ENCODE measurements at places on chromosomes 1 and 21. TPM values are rescaled to one million over a fixed set of nuclear protein-coding genes. Genes with fewer than 3 reads are reported as not detected.

Gene FH
- 242 TPM for total RNA-seq

Gene OR10K1
- not detected for total RNA-seq

Gene PLPPR5
- not detected for total RNA-seq

Gene TMEM125
- total RNA-seq = not detected

Gene PLEKHA6
- 21.6 TPM for total RNA-seq

Gene FAM78B
- 3.8 TPM for total RNA-seq

Gene CR1L
- not detected for total RNA-seq

DNA sequence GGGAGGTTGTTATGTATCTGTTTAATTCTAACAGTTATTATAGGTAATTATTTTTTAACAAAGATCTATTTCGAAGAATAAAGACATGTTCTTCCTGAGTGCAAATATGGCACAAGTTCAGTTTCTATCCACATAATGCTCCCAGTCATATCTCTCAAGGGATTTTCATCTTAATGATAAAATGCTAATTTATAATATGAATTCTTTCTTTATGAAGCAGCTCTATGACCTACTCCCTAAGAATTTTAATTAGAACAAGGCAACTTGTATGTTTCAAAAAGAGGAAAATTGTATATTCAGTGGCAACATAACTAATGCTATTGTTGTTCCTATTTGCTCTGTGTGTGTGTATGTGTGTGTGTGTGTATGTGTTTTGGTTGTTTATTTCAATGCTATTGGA is 1222.1 kb upstream of the NCAM2 start:
- no peak for DNase-seq

GRCh38 chr1:65812065-65812464 is 19.4 kb downstream of the PDE4B start:
- no peak for DNase-seq

DNA sequence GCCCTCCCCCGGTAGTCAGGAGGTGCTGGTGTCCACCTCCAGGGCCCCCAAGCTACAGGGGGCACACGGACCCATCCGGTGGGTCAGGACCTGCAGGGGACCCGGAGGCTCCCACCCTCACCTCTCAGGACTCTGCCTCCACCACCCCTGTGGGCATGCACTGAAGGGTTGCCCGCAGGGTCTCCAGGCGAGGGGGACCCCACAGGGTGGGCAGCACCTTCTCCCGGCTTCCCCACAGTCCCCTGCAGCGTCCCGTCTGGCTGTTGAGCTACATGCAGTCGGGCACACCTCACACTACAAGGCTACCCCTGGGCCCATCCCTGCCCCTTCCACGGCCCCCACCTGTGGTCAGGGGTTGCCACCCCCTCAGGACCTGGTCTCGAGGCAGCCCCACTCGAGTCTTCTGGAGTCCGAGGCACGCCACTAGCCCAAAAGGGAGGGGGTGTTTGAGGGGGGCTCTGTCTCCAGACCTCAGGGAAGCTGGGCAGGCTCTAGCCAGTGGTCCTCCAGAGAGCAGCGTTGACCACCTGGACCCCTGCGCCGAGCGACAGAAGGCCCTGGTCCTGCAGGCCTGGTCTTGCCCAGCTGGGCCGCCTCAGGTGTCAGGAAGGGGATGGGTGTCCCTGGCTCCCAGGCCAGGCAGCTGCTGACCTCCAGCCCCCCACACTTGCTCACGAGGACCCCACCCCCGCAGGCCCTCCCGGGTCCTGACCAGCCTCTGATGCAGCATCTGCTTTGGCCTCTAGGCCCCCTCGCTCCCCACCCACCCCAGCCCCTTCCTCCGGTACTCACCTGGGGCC is 9.6 kb downstream of the PARS2 start:
- DNase-seq = no peak

- no peak for DNase-seq
Observed at GRCh38 chr1:231162970-231163829, 1.3 kb downstream of the TRIM67 start.

DNA sequence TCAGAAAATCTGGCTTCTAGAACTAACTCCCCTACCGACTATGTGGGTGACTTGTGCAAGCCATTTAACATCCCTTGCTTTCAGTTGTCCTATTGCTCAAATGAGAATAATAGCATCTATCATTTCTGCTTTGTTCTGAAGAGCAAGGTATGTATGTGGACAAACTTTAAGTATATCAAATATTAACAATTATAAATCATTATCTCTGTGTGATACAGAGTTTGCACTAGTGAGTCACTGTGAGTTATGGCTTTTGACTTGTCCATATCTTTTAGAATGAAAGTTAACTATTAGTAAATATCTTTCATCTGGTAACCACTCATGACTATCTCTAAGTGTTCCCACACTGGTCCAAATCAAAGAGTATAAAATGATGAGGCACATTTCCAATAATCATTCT is 812.9 kb upstream of the ADGRL2 start:
- DNase-seq = no peak

- no peak for DNase-seq
Observed at GRCh38 chr1:155761736-155762405, 73.0 kb downstream of the DAP3 start.

DNA sequence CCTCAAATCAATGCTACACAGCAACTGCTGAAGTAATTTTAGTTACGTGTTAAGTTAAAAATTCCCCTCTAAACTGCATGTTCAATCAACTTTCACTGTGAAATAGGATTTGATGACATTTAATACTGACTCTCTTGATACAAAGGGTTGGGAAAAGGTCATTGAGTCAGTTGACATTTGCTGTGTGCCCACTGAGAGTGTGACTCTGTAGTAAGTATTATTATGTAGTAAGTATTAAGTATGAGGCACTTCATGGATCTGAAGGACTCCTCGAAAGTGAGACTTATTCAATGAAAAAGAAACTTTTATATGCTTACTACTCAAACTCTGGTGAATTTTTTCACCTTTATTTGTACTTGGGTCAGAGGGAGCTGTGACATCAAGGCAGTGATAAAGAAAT is 83.1 kb upstream of the S1PR1 start:
- DNase-seq = no peak

- no peak for DNase-seq
Observed at GRCh38 chr1:198780376-198780775, 141.5 kb downstream of the PTPRC start.

- DNase-seq = no peak
Observed at GRCh38 chr1:217373761-217374701, 256.9 kb downstream of the GPATCH2 start.

GRCh38 chr1:90391126-90391525 is 326.0 kb downstream of the BARHL2 start:
- no peak for DNase-seq

GRCh38 chr1:17183388-17184160 is 21.4 kb upstream of the PADI1 start:
- no peak for DNase-seq

DNA sequence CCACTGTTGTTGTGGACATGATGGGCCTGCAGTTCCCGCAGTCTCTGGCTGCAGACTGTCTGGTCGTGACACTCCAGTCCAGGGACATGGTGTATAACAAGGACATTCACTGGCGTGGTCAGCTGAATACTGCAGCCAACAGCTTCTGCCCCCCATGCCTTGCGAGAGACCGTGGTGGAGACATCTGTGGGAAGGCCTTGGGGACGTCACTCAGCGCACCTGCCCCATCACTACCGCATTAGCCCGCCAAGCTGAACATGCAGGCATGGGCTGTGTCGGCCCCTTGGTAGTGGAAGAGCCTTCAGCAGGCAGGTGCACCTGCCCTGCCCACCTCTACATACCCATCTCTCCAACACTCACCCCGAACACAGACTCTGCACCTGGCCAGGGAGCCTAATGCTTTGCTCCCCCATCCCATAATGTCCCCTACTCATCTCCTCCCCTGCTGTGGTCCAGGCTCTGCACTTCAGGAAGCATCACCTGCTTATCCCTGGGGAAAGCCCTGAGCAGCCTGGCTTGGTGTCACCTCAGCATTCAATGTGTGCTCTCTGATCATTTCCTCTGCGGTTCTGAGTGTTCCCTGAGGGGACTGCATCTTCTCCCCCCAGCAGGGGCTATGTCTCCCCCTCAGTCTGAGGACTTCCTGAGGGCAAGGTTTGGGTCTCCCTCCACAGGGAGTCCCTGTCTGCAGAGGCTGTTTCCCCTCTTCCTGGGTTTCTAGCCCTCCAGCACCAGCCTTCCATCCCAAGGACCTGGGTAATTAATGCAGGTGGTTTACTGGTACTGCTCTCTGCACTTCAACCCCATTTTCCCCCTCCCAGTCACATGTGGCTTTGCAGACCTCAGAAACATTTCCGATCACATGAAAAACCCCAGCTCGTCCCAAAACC is 3.2 kb downstream of the PGLYRP4 start:
- DNase-seq = no peak

DNA sequence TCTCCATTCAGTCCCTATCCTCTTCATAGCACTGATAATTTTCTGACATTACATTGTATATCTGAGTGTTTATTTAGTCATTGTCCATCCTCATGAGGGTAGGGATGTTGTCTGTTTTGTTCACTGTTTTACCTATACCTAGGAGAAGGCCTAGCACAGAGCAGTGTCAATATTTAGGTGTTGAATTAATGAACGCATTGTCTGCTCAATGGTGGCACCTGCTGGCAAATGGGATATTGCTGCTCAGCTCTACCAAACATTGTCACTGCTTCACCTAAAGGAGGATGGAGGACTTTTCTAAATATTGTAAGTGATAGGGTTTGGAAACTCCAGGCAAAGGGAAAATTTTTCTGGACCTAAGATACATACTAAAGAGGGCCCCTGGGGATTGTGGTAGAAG is 243.9 kb downstream of the RRAGC start:
- no peak for DNase-seq

- DNase-seq = peak; percentile 92
Observed at GRCh38 chr1:37946703-37947360, at the start of gene INPP5B. Gene INPP5B (minus strand): TSS chr1:37947053. CDS start chr1:37946308, 745 bp downstream.

GRCh38 chr1:53951697-53952096 is 5.5 kb downstream of the LRRC42 start:
- no peak for DNase-seq

DNA sequence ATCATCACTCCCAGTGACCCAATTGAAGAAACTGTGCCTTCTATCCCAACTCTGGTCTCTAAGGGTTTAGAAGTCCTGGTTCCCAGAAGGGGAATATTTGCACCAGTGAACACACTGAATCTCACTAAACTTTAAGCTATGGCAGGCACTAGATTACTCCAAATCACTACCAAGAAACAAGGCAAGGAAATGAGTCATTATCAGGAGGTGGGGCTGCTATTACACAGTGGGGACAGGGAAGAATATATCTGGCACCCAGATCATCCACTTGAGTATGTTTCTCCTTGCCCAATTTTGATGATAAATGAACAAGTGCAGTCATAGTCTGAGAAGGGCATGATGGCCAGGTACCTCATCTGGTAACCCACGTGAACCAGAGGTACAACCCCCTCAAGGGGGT is 7.0 kb downstream of the MRPL9 start:
- no peak for DNase-seq

GRCh38 chr1:161382214-161383019 is 14.7 kb upstream of the CFAP126 start:
- no peak for DNase-seq

DNA sequence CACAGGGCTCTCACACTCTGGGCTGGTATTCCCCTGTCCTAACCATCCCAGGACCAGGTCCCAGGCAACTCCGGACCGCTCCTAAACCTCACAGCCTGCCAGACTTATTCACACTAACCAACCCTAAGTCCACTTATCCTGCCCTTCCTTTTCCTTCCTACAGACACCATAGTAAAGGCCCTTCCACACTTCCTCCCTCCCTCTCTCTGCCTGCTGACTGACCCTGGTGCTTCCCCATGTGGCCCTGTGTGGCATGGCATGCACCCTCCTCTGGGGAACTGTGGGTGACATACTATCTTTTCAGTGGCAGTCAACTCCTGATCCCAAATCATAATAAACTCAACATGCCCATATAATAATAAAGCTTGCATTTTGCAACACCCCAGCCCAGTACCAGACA is 155.1 kb upstream of the DNAH14 start:
- DNase-seq = no peak
